ENCODE measurements at places on chromosomes 4 and X.

DNA sequence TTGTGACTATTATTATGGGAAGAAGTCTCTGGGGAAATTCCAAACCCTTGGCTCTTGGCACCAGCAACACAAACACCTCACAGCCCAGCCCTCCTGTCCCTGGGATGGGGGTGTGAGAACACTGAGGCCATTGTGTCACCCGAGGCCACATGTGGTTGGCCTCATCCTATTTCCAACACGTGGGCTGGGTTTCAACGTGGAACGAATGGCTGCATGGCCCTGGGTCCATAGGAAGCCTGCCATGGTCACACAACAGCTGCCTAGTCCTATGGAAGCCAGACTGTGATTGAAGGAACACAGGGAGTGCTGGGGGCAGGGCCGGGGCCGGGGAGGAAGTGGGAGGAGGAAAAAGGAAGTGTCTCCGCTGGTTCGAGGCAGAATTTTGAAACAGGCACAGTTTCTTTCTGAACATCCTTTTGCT lies 10.0 kb downstream of the CLCN4 start:
- no peak for DNase-seq

GRCh38 chr4:134216411-134216810 lies 14.8 kb upstream of the PABPC4L start:
- DNase-seq = no peak

DNA sequence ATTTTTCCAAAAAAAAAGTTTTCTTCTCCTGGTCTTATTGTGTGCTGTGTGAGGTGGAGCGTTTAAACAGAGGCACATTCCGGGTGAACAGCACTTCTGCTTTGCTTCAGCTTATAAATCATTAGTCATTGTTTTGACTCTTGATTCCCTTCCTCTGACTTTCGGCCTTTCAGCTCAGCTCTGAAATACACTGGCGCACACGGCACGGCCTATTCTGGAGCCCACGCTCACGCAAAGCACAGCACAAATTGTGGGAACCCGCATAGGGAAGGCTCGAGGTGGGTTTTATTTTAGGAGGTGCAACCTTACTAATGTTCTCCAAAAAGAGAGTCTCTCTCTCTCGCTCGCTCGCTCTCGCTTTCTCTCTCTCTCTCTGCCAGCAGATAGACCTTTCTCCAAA lies 4.0 kb downstream of the POU3F4 start:
- no peak for DNase-seq

DNA sequence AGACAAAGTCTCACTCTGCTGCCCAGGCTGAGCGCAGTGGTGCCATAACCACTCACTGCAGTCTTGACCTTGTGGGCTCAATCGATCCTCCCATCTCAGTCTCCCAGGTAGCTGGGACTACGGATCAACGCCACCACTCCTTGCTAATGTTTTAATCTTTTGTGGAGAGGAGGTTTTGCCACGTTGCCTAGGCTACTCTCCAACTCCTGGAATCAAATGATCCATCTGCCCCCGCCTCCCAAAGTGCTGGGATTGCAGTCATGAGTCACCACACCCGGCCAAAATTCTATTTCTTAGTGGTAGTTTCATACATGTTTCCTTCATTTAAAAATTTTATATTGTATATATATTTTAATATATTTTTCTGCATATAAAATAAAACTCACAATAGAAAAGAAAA lies 125.8 kb upstream of the CLNK start:
- no peak for DNase-seq

- DNase-seq = peak; percentile 63
These were observed 560 bp upstream of the TMSB4X start for GRCh38 chrX:12974305-12974795.

DNA sequence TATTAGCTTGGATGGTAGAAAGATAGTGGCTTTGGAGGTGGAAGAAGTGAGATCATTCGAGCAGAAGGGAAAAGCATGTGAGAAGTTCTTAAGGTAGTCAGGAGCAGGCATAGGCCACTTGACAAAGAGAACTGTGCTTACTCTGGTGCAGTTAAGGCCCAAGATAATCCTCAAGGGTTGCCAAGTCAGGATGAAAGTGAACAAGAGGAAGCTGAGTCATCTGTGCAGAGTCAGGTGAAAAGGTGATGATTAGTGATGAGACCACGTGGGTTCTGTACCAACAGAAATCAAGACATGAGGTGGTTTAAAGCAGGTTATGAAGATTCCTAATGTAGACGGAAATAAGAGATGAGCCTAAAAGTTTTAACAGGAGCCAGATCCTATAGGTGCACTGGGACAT lies 369.8 kb downstream of the DTHD1 start:
- DNase-seq = no peak
